ENCODE measurements at places on chromosomes 7 and 10.
A peak's percentile ranks its signal among the peaks of the same experiment; 100 is the strongest.

DNA sequence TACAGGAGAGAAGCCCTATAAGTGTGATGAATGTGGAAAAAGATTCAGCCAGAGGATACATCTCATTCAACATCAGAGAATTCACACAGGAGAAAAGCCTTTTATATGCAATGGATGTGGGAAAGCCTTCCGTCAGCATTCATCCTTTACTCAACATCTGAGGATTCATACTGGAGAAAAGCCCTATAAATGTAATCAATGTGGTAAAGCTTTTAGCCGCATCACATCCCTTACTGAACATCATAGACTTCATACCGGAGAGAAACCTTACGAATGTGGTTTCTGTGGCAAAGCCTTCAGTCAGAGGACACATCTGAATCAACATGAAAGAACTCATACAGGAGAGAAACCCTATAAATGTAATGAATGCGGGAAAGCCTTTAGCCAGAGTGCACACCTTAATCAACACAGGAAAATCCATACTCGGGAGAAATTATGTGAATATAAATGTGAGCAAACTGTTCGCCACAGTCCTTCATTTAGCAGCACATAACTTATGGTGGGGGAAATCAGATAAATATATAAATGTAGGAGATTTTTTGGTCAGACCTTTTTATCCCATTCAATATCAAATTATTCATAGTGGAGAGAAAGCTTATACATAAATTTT is 12.1 kb upstream of the MRPS17 start:
- no peak overlapping the region for H3K27ac ChIP-seq
- peaks cover 4% of the 10 kb centered on the region for H3K36me3 ChIP-seq
- no peaks in the 10 kb centered on the region for H3K27me3 ChIP-seq
- DNase-seq: no peak
- H3K4me3 ChIP-seq: no peak overlapping the region

DNA sequence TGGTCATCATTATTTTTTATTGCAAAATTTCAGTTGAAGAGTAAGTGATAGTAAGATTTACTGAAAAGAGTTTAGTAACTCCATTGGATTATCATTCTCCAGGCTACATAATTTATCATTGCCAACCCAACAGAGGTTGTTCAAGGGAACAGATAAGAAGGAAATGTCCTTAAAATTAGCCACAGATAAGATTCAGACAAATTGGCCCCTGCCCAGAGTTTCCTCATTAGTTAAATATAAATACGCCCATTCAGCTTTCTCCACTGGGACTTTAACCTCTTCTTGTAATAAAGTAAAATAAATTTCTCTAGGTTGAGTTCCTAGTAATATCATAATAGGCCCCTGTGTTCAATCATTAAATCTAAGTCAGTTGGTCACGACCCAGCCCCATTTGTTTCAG is 27.7 kb upstream of the PHYHIPL start:
- no peak overlapping the region for H3K27ac ChIP-seq
- no peak overlapping the region for H3K4me3 ChIP-seq
- H3K36me3 ChIP-seq: no peaks in the 10 kb centered on the region

GRCh38 chr7:26153823-26154783 is 2.1 kb downstream of the NFE2L3 start:
- H3K4me1 ChIP-seq: peaks cover 65% of the 10 kb centered on the region
- H3K27ac ChIP-seq: peak overlapping the region; percentile 84
- peak; percentile 83 for DNase-seq
- H3K36me3 ChIP-seq: peaks cover 54% of the 10 kb centered on the region

DNA sequence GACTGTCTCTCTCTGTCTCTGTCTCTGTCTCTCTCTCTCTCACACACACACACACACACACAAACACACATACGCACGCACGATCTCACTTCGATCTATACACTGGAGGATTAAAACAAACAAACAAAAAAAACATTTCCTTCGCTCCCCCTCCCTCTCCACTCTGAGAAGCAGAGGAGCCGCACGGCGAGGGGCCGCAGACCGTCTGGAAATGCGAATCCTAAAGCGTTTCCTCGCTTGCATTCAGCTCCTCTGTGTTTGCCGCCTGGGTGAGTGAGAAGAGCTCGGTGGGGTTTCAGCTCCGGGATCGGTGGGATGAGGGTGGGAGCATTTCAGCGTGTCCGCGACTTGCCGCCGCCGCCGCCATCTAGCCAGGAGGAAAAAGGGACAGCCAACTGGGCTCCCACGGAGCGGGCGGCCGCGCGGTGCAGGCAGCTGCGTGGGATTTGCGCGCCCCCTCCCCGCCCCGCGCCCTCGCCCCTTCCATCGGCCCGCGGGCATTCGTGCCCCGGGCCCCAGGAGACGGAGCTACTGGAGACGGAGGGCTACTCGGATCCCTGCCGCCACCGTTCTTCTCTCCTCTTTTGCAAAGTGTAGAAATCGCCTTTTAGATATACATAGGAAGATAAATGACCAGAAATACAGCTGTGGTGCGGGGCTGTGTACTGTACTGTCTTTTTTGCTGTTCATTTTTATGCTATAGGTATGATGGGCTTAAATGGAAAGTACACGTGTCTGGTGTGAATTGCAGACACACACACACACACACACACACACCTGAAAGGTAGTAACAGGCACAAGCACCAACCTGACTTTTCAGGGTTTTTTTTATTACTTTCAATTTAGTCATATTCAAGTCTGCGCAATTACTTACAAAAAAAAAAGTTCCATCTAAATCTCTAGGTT is 581 bp downstream of the PTPRZ1 start:
- peaks cover 16% of the 10 kb centered on the region for H3K36me3 ChIP-seq
- peaks cover 14% of the 10 kb centered on the region for H3K27me3 ChIP-seq
- peak; percentile 9 for DNase-seq
- no peaks in the 10 kb centered on the region for H3K4me1 ChIP-seq
- H3K4me3 ChIP-seq: peak overlapping the region; percentile 82
